ENCODE measurements at places on chromosomes 2 and 18.

DNA sequence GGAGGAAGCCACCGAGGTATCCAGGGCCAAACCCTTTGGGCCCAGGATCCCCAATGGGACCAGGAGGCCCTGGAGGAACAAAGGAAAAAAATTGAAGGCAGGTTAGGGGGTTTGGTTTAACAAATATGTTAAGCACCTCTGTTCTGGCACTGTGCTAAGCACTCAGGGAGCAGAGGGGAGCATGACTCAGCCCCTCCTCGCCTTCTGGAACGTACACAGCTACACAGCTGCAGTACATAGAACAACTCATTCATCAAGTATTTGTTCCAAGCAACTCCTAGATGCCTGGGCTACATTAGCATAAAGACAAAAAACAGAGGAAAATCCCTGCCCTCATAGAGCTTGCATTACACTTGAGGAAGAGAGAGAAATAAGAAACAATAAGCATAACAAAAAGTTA is 153.6 kb downstream of the COL4A4 start:
- no peak for DNase-seq

DNA sequence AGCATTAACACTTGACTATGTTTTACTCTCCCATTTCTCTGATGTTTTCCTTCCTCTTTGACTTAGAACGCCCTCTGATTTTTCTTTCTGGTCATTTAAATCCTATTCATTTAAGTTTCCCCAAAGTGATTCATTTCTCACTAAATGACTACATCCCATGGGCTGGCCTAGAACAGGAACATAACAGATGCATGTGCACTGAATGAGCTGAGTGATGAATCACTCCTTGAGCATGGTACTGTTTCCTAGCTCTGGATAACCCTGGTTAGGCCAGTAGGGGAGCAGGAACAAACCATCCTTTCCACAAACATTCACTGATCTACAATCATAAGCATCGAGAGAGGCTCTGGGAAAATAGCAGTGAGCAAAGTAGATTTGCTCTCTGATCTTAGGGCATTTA is 221.9 kb upstream of the SETBP1 start:
- DNase-seq: no peak

GRCh38 chr2:218323526-218324472 is 31.5 kb upstream of the TMBIM1 start:
- DNase-seq: no peak

GRCh38 chr18:12883684-12884405 is at the start of gene PTPN2:
PTPN2 (minus strand) TSS chr18:12884237; CDS start chr18:12884141, 96 bp downstream.
- peak; percentile 93 for DNase-seq

- DNase-seq: no peak
These were observed 387.0 kb upstream of the CDH19 start for GRCh38 chr18:66990909-66991308.

- DNase-seq: no peak
These were observed 87.1 kb upstream of the SLC66A3 start for GRCh38 chr2:11068079-11068741.

DNA sequence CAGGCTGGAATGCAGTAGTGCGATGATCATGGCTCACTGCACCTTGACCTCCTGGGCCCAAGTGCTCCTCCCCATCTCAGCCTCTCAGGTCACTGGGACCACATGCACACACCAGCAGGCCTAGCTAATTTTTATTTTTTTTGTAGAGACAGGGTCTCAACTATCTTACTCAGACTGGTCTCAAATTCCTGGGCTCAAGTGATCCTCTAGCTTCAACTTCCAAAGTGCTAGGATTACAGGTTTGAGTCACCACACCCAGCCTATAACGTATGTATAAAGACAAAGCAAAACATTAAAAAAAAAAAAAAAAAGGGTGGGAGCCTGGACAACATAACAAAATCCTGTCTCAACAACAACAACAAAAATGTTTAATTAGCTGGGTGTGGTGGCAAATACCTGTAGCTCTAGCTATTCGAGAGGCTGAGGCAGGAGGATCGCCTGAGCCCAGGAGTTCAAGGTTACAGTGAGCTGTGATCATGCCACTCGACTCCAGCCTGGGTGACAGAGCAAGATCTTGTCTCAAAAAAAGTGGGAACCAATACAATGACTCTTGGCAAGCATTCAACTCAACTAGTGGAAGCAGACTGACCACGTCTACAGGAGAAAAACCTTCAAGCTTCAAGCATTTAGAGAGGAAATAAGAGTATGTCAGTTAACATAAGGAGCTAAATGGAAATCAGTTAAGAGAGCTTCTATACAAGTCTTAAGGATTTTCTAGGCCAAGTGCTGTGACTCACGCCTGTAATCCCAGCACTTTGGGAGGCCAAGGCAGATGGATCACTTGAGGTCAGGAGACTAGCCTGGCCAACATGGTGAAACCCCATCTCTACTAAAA is 2.6 kb downstream of the GTF3C2 start:
- no peak for DNase-seq

DNA sequence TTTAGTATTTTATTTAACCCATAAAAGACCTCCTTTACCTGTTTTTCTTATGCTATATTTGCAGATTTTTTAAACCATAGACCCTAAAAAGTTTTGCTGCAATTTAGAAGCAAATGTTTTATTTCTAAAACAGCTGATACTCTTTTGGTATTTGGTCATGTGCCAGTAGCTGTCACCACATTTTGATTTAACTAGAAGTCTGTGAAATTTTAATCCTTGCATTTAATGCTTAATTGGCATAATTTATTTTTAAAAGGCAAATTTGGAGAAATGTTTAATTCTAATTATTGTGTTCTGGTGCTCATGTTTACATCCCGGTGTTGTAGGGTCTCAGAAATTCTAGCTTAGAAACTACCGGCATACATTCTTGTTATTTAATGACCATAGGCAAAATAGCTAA is 111.8 kb downstream of the TTC27 start:
- no peak for DNase-seq
